ENCODE measurements at places on chromosomes 6 and 20.

- DNase-seq = no peak
Observed at GRCh38 chr6:155084431-155085123, 89.5 kb downstream of the TIAM2 start.

- DNase-seq = no peak
Observed at GRCh38 chr6:8865451-8865850, 430.1 kb upstream of the SLC35B3 start.

- DNase-seq = no peak
Observed at GRCh38 chr6:115796829-115797228, 263.9 kb downstream of the FRK start.

DNA sequence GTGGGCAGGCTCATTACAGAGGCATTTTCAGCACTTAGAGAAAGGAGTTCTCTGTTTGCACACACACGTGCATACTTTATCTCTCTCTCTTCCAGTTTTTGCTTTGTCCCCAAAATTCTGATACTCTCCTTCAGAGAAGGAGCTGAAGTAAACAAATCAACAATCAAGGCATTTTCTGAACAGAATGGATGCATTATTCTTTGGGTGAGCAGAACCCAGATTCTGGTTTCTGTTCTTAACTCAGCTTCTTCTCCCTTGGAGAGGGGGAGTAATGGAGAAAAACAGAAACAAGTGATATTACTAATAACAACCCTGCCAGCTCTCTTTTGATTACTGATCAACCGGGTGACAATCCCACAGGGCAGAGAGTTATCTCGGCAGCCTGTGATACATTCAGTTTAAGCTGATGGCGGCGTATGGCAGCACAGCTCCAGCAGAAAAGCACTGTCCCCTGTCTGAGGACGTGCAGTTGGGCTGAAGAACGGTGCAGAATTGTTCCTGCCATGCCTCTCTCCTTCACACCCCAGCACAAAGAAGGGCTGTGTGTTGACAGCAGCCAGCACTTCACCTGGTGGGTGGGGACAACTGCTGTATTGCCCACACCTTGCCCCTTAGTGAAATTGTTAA, 47.3 kb upstream of the SASH1 start:
- no peak for DNase-seq

DNA sequence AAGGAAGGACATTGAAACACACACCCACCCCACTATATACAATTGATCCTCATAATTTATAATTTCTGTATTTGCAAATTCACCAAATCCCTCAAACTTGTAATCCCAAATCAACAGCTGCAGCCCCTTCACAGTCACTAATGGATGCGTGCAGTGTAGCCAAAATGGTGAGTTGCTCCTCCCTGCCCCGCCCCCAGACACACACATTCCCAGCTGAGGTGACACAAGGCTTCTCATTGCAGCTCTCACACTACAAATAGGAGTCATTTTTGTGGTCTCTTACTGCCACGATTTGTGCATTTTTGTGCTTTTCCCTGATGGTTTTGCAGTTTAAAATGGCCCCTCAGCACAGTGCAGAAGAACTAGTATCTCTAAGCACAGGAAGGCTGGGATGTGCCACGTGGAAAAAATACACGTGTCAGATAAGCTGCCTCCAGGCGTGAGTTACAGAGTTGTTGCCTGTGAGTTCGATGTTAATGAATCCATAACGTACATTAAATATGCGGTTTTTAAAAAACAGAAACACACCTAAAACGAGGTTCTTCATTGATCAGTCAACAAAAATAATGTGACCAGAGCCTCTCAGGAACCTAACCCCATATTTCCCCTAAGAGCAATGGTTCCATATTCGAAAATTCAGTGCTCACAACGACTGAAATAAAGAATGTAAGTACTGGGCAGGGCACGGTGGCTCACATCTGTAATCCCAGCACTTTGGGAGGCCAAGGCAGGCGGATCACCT, 8.2 kb downstream of the ATP9A start:
- DNase-seq = no peak

DNA sequence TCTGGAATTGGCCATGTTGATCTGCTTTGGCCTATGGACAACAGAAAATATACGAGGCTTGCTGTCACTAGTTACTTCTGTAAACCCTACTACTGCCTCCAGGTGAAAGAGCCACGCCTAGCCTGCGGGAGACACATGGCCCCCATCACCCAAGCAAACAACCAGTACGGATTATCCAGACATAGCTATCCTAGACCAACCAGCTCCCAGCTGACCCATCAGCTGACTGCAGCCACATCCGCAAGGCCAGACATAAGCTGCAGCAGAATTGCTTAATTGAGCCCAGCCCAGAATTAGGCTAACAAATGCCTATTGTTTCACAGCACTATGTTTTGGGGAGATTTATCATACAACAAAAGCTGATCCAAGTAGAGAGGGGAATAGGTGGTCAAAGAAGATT, 13.5 kb downstream of the REV3L start:
- DNase-seq = no peak

GRCh38 chr6:154462425-154462824, 48.1 kb downstream of the CNKSR3 start:
- DNase-seq = no peak

DNA sequence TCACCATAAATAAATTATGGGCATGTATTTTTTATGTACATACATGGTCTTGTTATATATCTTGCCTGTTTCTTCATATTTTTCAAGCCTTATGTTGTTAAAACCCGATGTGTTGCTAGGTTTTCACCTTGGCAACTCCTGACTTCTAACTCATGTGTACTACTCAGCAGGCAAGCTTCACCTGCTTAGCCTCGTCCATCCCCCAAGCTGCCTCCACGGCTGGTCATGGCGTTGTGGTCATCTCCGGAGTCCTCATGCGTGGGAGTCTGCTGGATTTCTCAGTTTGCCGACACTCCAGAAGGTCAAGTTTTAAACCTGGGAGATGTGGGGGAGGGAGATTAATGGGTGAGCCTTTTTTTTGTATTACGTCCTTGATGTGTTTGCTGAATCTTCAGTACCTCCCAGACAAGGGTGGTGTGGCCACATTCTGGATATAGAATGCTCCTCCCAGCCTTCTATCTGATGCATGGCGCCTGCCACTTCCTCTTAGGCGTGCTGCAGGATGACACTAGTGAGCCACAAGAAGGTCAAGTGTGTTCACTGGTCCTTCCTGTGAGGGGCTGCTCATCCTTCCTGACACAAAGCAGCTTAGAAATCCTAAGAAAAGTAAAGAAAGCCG, 26.6 kb upstream of the EDN3 start:
- DNase-seq = no peak

GRCh38 chr6:98839781-98840361, 5.5 kb downstream of the POU3F2 start:
- no peak for DNase-seq

- no peak for DNase-seq
Observed at GRCh38 chr6:33933101-33933500, 129.3 kb upstream of the MLN start.

DNA sequence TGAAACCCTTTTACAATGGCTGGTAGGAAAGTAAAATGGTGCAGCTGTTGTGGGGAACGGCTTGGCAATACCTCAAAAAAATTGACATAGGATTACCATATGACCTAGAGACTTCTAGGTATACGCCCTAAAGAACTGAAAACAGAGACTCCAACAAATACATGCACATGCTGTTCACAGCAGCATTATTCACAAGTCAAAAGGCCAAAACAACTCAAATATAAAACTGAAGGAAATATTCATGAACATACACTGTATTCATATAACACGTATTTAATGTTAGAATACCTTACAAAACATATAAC, 74.6 kb downstream of the FOXA2 start:
- no peak for DNase-seq

- DNase-seq = no peak
Observed at GRCh38 chr6:126015863-126016262, 29.5 kb downstream of the TRMT11 start.

GRCh38 chr20:42161228-42161829, 543.2 kb upstream of the CHD6 start:
- no peak for DNase-seq

DNA sequence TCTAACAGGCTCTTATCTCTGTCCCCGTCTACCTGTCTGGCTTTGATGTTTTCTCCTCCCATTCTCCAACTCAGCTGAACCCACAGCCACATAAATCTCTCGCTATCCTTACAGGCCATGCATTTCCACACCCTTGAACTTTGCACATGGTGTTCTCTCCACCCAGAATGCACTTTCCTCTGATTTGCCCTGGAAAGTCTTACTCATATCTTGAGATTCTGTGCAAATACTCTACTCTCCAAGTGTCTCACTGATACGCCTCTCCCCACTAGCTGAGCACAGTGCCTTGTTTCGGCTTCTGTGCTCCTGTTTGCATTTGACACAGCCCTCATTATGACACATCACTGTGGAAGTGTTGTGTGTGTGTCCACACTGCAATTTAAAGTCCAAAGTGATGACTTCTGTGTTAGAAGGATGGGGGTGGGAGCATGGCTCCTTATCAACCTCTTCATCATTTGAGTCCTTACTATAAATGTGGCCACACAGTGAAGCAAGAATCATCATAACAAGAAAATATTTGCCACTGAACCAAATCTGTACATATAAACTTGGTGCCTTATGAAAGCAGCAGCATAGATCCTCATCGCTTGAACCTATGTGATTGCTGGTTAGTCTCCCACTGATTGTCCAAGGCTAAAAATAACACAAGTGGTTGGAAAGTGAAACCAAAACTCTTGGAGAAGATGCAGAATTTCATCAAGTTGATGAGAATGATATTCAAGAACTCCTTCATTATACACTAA, 5.5 kb upstream of the PRELID3B start:
- no peak for DNase-seq

GRCh38 chr20:49427751-49428518, 54.5 kb downstream of the KCNB1 start:
- DNase-seq = no peak

GRCh38 chr6:150887978-150888563, 22.6 kb downstream of the MTHFD1L start:
- no peak for DNase-seq

- no peak for DNase-seq
Observed at GRCh38 chr20:555976-556385, 12.4 kb upstream of the CSNK2A1 start.

DNA sequence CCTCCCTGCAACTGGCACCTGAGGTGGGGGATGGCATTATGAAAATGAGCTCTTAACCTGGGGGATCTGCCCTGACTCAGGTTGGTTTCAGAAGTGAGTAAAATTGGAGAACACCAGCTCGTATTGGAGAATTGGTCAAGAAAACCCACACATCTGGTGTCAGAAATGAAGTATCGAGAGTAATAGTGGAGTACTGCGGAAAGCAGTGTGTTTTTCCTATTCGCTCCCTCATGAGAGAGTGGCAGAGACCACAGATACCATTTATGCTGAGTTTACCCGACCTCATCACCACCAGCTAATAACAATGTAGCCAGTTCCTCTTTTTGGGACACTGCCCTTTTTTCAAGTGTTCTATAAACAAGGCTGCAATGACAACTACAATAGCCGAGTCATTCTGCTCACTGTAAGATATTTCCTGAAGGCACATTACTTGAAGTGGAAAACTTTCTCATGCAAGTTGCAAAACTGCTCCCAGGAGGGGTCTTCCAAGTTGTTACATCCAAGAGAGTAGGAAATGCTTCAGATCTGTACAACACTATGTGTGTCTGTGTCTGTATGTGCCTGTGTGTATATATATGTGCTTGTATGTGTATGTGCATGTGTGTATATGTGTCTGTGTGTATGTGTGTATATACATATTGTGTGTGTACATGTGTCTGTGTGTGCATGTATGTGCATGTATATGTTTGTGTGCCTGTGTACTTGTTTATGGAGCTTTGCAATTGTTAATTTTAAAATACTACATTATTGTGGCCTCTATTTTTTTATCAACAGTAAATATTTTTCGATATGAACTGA, 106.0 kb upstream of the CST7 start:
- DNase-seq = no peak

DNA sequence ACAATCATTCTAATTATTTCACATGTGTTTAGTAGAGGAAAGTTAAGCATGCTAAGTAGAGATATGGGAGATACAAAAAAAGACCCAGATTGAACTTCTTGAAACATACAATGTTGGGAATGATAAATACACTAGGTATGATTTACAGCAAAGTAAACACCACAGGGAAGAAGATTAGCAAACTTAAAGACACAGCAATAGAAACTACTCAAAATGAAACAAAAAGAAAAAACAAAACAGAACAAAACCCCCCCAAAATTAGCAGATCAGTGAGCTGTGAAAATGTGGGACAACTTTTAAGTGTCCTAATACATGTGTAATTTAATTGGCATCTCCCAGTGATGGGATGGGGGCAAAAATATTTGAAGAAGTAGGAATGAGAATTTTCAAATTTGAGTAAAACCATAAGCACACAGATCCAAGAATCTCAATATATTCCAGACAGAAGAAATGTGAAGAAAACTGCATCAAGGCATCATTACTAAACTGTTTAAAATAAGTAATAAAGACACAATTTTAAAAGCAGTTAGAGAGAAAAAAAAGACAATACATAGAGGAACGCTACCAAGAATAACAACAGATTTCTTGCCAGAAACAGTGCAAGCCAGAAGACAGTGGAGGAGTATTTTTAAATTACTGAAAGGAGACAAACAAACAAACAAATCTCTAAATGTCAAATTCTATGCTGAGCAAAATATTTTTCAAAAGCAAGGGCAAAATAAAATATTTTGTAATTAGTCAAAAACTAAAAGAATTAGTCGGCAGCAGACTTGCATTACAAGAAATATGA, 473.7 kb downstream of the QKI start:
- DNase-seq = no peak

DNA sequence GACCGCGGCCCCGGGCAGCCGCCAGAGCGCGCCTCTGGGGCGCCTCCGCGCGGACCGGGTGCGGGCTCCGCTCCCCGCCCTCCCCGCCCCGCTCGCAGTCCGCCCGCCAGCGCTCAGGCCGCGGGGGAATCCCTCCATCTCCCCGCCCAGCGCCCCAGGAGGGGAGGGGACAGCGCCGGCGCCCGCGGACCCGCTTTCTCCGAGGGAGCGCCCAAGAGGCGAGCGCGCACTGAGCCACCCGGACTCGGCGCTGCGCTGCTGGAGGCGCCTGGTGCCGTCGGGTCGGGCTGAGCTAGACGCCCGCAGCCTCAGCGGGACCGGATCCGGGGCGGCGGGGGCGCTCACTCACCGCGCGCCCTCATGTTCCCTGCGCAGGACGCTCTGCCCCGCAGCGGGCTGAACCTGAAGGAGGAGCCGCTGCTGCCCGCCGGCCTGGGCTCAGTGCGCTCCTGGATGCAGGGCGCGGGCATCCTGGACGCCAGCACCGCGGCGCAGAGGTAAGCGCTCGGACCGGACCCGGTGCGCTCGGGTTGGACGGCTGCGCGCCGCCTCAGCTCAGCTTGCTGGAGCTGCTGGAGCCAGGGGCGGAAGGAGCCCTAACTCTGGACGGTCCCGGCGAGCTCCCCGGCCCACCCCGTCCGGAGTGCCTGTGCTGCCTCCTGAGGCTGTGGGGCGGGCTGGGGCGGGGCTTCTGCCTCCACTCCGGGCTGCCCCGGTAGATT, 867 bp downstream of the EBF4 start:
- peak; percentile 36 for DNase-seq

DNA sequence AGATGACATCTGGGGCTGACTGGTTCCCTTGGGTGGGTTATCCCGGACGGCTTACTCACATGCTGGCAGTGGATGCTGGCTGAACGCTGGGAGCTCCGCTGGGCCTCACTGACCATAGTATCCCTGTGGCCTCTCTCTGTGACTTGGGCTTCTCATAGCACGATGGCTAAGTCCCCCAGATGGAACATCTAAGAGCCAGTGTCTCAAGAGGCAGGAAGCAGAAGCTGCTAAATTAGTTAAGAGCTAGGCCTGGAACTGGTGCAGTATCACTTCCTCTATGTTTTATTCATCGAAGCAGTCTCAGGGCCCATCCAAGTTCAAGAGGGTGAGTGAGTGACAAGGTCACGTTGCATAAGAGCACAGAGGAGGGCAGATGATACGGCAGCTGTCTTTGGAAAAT, 116.5 kb upstream of the LAMP5 start:
- no peak for DNase-seq

GRCh38 chr20:64050261-64051032, 1.0 kb upstream of the SOX18 start:
- DNase-seq = no peak

All from NCI-H510A treated with DMSO at 0.1 percent for 48 hours (cell line).